ENCODE measurements at places on chromosomes 6 and 20.

GRCh38 chr20:6660441-6660840 is 107.0 kb upstream of the BMP2 start:
- no peak for DNase-seq

- no peak for DNase-seq
Measured at GRCh38 chr6:1509241-1509640, 100.5 kb upstream of the FOXC1 start.

- DNase-seq = peak; percentile 12
Measured at GRCh38 chr20:49888212-49889000, 26.9 kb downstream of the SPATA2 start.

DNA sequence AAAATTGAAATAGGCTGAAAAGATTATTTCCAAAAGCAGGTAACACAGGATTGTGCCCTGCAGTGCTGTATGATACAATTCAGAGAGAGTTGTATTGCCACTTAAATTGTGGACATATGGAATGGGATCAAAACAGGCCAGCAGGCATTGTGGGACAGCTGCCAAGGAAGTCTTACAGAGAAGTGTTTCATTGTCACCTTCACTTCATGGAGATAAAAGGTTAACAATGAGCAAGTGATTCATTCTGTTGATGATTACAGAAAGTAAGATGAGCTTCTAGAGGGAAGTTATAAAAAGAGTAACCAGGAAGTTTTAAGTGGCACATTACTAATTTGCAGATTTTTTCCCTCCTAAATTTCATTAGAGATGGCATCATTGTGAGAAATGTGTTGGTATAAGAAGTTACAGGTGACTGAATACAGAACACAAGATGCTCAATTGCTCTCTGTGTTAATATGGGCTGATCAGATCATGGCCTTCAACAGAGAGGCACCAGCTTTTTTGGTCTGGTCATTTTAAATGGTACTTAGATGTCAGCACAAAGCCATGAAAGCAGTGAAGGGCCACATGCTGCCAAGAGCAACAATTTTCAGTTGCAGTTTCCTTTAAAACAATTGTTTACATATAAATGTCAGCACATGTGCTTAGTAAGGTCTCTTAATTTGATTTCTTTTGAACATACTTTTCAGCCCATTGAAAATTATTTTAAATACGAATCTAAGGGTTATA is 402.5 kb upstream of the FKBP1C start:
- DNase-seq = no peak

- no peak for DNase-seq
Measured at GRCh38 chr6:90385759-90386313, 89.2 kb upstream of the BACH2 start.

Data from NCI-H187 (cell line).